ENCODE measurements at places on chromosomes 1 and 21.

DNA sequence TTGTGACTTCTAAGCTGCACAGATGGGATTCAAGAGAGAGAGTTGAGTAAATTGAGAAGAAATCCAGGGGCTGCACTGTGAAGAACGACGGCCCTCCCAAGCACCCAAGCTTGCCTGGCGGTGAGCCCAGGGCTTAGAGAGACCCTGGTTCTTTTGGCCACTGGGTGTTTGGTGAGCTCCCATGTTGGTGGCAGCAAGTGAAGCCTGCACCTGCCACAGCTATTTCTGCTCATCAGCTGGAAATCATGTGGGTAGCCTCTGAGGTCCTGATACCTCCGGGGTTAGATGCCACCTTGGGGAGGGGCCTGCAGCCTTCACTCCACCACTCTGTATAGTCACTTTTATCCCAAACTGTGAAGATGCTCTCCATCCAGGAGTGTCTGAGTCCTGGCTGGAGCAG, 6.2 kb upstream of the BTG2 start:
- no peak for DNase-seq

GRCh38 chr1:73766786-73767348, 431.1 kb downstream of the LRRIQ3 start:
- DNase-seq, result no peak

DNA sequence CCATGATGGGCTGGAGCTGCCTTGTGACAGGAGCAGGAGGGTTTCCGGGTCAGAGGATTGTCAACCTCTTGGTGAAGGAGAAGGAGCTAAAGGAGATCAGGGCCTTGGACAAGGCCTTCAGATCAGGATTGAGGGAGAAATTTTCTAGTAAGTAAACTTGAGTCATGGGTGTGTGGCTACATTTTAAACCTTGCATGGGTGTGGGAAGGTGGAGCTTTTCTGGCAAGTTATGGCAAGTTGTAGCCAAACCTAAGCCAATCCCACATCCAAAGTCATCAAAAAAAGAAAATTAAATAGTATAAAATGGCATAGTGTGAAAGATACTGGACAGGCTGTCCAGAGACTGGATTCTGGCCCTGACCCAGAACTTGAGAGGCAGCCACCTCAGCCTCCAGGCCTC, 39.8 kb upstream of the HSD3B1 start:
- no peak for DNase-seq

DNA sequence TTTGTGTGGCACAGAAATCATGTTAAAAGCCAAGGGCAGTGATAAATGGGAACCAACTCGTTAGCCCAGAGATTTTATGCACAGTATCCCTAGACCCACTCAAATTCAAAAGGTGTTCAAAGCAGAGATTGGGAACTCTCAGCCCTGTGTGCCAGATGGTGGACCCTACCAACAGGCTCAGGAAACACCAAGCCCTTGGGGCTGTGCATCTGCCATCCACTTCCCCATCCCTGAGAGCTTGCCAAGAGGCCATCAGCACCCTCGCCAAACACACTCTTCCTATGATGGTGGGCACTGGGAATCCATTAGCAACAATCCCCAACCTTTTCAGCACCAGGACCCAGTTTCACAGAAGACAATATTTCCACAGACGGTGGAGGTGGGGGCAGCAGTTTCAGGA, 194.2 kb upstream of the NFIA start:
- DNase-seq, result no peak

DNA sequence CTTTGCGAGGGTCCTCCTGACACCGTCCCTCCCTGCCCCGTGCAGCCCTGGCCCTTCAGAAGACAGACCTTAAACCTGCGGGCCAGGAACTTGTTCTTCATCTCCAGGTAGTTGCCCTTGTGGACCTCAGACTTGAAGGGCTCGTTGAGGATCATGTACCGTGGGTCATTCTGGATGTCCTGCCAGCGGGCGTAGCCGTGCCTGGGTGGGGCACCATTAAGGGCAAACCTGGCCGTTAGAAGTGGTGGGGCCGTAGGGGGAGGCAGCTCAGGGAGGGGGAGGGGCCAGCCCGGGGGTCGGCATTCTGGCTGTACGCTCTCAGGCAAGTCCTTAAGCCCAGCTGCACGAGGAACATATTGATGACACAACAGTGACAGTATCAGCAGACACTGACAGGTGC, 64.6 kb downstream of the KCNAB2 start:
- no peak for DNase-seq

DNA sequence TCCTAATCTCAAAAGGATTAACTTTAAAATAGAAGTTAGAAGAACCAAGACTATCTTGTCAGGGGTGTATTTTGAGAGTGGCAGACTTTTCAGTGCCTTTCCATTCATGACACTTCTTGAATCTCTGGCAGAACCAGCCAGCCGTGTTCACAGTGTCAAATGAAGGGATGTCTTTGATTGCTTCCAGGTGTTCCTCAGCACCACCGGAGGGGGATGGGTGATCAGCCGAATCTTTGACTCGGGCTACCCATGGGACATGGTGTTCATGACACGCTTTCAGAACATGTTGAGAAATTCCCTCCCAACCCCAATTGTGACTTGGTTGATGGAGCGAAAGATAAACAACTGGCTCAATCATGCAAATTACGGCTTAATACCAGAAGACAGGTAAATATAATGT, 32.3 kb downstream of the FMO1 start:
- DNase-seq, result no peak

GRCh38 chr1:147264158-147264768, 21.8 kb downstream of the CHD1L start:
- DNase-seq, result no peak

DNA sequence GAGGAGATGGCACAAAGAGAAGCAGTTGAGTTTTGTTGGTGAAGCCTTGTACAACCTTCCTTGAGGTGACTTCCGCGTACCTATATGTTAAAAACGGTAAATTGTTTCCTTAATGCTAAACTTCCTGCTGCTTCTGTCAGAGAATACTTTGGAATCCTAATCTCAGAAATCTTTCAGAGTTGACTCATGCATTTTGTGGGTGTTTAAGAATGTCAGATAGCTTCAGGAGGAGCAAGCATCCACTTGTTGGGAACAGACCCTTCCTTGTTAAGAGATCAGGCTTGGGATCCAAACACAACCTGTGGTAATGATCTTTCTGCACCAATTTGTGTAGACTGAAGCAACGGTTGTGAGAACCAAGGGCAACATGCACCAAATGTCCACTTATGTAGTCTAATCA, 29.5 kb downstream of the AK4 start:
- DNase-seq, result no peak

- no peak for DNase-seq
These were observed 285.0 kb upstream of the NR5A2 start for GRCh38 chr1:199742547-199742946.

DNA sequence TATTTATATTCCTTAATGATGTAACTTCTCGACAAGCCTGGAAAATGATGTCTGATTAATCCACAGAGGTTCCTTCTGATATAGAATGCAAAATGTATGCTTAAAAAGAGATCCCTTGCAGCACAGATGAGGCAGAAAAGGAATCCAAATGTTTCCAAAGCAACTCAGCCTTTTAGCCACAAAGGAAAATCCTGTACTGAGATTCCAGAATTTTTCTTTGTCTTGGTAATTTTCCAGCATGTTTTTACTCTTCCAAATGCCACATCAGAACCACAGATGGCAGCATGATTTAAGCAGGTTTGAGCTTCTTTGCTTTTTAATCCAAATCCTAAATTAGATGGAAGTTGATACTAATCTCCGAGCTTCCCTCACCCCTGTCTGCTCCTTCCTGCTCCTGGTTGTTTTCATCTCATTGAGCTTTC, 176.4 kb upstream of the PALMD start:
- DNase-seq, result no peak

DNA sequence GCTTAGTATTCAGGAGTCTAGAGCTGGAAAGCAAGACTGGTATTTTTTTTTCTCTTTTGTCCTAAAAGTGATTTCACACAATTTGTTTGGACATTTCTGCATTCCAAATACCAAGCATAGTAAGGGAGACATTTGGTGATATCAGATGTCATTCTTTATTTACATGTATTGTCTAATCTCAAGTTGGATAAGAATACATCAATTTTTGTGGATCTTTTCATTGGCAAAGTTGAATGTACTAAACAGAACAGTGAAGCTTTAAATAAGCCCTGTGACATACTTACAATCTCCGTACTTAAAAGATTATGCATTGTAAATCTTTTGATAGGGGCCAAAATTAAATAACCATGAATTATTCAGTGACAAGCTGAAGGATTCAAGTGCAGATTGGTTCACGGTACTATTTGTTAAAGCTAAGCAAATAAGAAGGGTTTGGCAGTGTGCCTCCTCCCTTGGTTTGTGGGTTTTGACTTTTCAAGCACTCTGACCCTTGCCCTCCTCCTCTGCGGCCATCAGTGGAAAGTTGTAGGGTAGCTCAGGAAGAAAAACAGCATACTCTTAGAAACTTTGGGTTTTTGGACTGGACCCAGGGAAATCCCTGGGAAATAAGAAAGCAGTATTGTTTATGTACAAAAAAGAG, 663.7 kb downstream of the ADGRL2 start:
- peak; percentile 6 for DNase-seq

DNA sequence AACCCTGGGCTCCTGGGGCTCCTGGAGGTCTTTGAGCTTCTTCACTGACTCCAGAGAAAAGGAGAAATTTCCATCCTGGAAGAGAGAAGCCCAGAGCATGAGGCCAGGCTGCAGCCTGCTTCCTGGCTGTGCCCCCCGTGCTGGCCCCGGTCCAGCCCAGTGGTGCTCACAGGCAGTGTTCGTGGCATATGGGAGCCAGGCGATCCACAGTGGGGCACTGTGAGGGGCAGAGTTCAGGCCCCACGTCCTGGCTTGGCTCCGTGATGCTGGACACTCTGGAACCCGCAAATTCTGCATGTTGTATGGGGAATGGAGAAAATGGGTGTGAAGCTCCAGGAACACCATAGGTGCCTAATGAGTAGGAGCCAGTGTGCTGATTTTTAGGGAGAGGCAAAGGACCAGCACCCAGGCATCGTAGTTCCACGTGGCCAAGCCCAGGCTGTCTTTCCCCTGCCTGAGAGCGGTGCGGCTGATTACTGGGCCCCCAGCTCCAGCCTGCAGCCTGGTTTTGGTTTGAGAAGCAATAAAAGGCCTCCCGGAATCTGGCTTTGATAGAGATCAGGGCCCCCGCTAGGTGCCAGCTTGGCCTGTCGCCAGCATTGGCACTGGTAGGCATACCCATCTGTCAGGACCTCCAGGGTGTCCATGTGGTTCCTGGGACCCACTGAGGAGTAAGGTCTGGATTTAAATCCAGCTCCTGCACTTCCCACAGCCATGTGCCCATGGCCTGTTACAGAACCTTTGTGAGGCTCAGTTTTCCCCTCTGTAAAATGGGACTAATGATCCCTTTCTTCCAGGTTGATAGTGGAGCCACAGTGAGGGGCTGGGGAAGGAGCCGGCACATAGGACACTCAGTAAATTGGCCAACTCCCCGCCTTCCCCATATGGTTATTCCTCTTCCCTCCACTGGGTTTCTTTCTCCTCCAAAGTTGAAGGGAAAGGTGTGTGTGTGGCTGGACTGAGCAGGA, 725 bp downstream of the GUCA2A start:
- DNase-seq, result no peak

DNA sequence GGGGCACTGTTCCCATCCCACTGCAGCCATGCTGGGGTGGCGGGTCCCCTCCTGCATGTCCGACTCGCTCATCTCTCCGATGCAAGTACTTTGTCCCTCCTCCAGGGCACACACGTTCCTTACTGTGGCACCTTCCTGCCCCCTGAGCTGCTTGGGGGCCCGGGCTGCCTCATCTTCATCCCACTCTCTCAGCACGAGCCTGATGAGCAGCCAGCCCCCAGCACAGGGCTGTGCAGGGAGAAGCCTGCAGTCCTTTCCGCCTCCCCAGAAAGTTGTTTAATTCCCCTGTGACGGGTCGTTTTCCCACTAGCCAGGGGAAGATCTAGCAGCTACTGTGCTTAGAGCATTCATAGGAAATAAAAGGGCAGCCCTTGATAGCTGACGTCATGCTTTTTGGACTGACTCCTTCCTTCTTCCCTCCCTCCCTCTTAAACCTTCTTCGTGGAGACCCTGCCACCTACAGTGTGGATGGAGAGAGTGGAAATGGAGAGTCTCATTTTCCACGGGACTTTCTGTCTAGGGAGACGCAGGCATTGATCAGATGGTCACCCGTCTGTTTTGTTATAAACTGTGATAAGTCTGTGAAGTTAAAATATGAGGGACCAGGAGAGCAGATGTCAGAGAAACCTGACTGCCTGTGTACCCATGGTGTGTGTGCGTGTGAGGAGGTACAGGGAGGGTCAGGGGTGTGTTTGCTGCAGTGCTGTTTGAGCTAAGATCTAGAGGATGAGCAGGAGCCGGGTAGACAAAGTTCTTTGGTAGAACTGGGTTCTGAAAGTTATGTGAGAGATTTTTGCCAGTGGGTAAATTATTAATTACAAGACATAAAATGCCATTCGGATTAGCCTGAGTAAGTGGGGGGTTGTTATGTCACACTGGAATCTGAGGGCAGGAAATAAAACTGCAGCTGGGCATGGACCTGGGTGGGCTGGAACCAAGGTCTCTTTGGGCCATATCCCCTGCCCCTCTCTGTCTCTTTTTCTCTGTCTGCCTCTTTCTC, 34.3 kb downstream of the GPR137B start:
- no peak for DNase-seq

GRCh38 chr1:77876884-77877283, 11.5 kb upstream of the NEXN start:
- DNase-seq, result no peak

DNA sequence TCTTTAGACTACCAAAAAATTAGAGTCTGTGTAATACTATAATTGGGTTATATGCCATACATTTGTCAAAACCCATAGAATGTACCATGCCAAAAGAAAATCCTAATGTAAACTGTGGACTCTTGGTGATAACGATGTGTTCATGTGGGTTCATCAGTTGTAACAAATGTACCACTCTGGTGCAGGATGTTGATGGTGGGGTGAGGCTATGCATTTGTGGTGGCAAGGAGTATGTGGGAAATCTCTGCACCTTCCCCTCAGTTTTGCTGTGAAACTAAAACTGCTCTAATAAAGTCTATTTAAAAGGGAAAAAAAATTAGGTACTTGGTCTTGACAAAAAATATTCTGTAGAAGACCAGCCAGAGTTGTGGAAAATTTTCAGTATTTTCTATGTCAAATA, 43.4 kb downstream of the INKA2 start:
- no peak for DNase-seq

DNA sequence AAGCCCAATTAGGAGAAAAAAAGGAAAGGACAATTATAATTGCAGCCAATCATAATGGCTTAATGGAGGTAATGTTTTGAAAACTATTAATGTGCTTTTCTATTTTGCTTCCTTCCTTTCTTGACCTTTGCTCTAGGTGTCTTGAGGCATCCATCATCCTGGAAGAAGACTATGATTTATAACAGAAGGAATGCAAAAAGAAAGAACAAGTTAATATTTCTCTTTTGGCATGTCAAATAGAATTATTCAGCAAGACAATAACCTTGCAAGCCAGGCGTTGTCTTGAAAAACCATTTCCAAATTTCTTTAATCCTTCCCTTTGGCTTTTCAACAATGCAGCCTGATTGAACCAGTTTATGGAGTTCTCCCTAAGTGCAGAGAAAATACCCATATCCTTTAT, 107.7 kb upstream of the USP24 start:
- DNase-seq, result no peak

Measured in iPS-NIHi11 (cell line).